ENCODE measurements at places on chromosomes 16 and 17.

DNA sequence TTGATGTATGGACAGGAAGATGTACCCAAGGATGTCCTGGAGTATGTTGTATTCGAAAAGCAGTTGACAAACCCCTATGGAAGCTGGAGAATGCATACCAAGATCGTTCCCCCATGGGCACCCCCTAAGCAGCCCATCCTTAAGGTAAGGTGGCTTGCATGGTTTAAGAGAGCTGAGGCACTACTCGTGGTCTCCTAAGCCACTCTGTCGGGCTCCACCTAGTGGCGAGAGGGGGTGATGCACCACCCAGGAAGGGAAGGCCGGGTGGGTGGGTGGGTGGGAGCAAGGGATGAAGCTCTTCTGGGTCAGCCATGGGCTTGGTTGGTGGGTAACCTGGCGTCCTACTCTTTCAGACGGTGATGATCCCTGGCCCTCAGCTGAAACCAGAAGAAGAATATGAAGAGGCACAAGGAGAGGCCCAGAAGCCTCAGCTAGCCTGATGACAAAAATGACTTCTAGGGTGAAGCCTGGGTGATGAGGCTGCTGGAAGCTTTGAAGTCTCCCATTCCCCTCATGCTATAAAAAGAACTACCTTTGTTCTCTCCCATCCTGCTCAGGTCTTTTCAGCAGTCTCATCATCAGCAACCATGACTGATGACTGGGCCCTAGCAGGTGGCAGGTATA, 21.5 kb downstream of the GPR179 start:
- DNase-seq, result no peak

DNA sequence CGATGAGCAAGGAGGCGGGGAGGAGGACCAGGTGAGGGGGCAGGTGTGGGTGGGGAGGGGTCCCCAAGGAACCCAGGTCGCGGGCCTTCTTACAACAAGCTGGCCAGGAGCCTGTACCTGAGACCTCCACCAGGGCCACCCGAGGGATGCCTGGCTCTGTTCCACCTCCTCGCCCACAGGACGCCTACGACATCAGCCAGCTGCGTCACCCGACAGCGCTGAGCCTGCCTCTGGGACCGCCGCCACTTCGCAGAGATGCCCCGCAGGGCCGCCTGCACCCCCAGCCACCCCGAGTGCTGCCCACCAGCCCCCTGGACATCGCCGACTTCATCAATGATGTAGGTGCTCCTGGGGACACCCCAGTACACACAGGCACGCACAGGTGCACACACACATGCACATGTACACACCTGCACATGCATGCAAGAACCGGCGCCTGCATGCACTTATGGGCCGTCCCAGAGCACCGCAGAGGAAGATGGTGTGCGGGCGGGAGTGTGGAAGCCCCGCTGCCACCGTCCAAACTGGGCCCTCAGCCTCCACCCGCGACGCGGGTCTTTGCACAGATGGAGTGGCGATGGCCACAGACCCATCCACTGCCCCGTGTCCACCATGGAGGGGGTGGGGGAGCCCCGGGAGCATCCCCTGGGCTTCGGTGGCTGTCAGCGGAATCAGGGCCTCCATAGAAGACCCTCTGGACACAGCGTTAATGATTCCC, 6.6 kb downstream of the SLC22A31 start:
- DNase-seq, result peak; percentile 10

DNA sequence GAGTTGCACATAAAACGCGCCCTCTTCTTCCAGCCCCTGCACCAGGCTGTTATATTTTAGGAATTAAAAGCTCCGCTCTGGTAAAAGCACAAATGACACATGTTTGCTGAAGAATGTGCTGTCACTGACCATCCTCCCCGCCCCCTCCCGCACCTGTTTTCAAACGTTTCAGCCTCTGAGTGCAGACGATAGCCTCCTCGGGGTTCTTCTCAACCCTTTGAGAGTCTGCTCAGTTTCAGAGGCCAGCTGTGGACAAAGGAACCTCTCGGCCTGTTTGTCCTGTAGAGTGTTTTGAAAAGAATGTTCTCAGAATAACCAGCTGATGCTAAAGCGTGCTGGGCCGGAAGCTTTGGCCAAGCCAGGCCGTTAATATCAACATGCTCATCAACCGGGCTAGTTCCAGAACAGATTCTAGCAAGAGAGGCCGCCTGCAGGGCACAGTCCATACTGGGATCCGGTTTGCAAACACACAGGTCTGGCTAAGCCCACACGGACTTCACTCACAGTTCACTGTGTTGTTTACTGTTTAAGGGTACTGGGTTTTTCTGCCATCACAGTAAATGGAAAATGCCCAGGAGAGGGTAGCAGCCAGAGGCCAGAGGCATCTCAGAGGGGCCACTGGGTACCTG, 6.4 kb upstream of the CACNG4 start:
- DNase-seq, result peak; percentile 44

- DNase-seq, result peak; percentile 6
Measured at GRCh38 chr17:54085934-54086333, 263.2 kb downstream of the KIF2B start.

DNA sequence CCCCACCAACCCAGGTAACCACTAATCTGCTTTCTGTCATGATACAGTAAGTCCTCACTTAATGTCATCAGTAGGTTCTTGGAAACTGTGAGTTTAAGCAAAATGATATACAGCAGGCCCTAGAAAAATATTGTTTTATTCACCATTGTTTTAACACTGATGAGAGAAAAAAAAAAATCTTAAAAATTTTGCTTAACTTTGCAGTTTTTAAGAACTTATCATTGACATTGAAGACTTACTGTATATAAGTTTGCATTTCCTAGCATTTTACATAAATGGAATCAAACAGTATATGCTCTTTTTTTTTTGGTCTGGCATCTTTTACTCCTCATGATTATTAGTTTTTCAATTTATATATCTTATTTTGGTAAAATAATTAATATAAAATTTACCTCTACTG, 19.5 kb upstream of the CLTC start:
- no peak for DNase-seq

GRCh38 chr16:12440228-12440530, 363.5 kb downstream of the CPPED1 start:
- DNase-seq, result no peak

- DNase-seq, result no peak
Measured at GRCh38 chr16:30533146-30533522, 1.5 kb downstream of the ZNF747 start.

DNA sequence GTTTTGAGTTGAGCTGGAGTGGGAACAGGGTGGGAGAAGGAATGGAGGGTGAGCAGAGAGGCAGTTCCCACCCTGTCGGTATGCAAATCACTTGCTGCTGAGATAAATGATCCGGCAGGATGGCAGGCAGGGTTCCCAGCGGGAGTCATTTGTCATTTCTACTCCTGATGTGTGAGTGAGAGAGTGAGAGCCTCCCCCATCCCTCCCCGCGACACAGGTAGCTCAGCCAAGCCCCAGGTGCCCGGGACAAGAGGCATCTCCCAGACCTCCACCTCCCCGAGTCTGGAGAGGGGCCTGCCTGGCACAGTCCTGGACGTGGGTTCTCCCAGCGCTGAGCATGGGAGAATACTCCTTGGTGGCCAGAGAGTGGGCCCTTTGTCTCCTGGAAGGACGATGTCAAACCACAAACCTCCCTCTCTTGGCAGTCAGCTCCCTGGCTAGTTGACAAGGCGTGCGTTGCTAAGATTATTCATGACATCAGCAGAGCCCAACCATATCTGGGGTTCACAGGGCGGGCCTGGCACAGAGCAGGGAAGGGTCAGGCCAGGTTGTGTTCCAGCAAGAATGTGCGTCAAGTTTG, 33.7 kb upstream of the TNRC6C start:
- no peak for DNase-seq

DNA sequence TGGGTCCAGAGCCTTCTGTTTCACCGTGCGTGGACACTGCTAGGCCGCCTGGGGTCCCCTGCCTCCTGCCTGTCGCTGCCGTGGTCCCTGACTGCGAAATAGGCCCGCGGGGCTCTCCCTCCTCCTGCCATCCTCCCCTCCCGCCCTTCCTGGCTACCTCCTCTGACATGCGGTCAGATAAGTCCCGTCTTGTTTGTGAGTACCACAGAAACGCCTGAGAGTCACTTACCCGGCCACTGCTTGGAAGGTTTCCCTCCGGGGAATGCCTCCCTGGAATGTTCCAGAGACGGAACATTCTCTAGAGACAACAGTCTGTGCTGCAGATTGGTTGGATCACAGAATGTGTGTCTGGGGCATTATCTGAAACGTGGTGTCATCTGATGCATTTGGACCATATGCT, 22.7 kb downstream of the CIBAR2 start:
- no peak for DNase-seq

GRCh38 chr16:4109250-4109736, 6.9 kb downstream of the ADCY9 start:
- no peak for DNase-seq

Data from retina (tissue), 1 donor.